Stimulated activated CD4-positive, alpha-beta T cell treated with anti-CD3 and anti-CD28 coated beads, TNF-alpha, amount 100 ng/mL, for 4 hours (primary cell): ENCODE measurements at places on chromosomes 11 and 22.

DNA sequence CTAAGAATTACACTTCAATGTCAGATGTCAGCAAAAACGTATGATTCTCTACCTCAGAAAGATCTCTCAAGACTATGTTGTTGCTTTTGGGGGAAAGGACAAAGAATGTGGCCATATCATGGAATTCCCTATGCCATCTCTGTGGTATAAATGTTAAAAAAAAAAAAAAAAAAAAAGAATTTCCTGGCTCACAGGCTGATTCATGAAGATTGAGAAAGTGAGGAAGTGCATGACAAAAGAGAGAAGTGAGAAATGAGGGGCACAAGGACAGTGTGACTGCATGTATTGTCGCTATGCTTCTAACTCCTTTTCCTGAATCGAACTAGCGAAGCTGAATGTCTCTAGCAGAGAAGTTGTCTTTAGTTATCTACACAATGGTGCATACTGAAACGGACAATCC lies 80.6 kb upstream of the CARD18 start:
- DNase-seq: no peak

- no peak for DNase-seq
Measured at GRCh38 chr11:9550191-9550628, 23.3 kb upstream of the WEE1 start.

DNA sequence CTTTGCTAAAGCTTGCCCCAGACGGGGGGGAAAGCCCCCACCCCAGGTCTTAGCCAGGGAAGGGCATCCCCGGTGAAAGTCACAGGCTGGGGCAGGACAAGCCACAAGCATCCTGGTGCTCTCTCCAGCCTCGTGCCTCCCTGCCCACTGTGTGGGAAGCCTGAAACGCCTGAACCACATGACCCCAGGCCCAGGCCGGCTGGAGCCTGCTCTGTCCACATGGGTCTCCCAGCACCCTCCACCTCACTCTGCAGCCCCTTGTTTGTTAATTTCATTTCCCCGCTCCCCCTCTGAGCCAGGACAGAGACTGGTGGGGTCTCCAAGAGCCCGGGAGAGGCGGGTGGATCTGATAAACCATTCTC lies 58.3 kb upstream of the TCF20 start:
- no peak for DNase-seq

DNA sequence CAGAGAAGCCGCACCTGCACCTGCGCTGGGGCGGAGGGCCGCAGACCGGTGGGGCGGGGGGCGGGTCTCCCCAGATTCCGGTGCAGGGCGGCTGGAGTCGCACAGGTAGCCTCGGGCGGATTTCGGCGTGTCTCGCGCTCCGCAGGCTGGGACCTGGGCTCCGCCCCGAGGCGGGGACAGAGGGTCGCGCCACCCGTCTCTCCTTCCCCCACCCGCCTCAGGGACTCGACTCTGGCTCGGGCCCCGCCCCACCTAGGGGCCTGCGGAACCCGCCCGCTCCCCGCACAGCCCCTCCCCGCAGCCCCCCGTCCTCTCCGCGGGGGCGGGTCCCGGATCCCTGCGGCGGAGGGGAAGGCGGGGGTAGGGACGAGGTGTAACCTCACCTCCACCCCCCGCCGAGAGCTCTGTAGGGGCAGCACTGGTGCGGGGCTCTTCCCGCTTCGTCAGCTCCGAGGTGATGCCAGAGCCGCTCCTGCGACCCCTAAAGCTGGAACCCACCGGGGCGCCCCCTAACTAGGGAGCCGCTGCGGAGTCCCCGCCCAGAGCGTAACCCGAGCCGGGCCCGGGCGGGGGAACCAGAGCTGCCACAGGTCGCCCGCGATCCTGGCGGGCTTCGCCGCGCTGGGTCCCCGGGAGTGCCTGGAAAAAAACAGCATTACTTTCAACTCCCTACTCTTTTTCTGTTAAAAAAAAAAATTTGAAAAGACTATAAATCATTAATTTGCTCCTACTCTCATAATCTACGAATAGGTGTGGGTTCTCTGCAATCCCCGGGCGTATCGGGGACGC lies at the start of gene SLC29A2:
SLC29A2 (minus strand) TSS at position 134 of the 789 bp plus-strand sequence. CDS start 169 bp downstream, outside the sequence.
- DNase-seq: peak; percentile 64

- DNase-seq: no peak
Measured at GRCh38 chr11:22221143-22221542, 28.3 kb downstream of the ANO5 start.

DNA sequence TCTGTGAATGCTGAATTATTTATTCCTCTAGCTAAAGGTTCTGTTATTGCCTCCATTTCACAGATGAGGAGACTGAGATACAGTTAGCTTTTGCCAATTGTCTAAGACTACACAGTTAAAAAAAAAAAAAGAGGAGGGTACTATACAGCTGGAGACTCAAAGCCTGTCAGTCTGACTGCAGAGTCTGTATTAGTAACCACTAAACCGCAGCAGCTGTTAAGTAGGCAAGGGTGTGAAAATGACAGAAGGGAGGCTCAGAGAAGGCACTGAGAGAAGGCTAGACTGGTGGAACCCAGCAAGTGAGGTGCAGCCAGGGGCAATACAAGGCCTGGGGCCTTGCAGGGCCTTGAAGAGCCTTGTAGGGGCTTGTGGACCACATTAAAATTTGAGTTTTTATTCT lies 181.2 kb downstream of the CSNK2A3 start:
- DNase-seq: no peak
